ENCODE measurements at places on chromosomes 13 and 19.

GRCh38 chr13:51919531-51919930 lies 57.8 kb downstream of the CCDC70 start:
- no peak for DNase-seq

GRCh38 chr13:77291774-77292173 lies 35.1 kb downstream of the MYCBP2 start:
- no peak for DNase-seq

DNA sequence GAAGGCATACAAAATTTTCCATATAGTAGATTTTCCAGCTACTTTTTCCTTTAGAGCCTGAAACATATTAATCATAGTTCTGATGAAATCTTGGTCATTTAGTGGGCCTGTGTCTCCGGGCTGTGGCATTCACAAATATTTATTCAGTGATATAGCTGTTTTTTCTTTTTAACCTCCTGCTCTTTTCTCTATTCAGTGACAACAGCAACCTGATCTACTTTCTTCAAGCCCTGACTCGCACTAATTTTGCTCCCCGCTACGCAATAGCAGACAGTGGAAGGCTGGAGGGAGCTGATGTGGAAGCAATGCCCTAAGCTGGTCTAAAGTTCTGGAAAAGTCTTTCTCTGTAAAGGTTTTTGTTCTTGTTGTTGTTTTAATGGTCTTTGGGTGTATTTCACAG lies 289.7 kb downstream of the SLITRK6 start:
- DNase-seq = no peak

- no peak for DNase-seq
Observed at GRCh38 chr13:111640006-111640405, 319.6 kb downstream of the TEX29 start.

DNA sequence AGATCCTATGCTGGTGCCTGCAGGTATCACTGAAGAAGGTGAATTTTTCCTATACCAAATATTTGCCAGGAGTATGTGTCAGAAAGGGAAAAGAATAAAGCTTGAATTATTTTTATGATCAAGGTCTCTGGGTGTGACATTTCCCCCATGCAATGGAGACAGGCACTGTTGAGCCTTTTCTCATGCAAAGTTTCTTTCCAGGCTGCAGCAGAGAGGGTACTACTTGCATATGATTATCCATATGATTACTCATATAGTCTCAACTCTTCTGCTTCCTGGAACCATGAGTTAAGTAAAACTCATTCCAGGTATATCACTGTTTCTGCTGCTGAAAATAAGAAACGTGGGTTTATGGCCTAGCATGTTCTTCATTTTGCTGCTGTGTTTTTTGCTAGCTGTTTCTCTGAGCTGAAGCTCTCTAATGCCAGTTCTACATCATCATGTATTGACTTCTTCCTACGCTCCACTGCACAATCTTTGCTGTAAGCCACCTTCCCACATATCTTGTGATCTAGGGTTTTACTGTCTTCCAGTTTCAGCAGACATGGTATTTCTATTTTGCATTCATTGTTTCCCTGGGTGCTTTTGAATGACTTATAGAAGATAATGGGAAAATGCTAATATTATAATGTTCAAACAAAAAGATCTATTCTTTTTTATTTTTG lies 278.7 kb upstream of the GPC6 start:
- DNase-seq = no peak

DNA sequence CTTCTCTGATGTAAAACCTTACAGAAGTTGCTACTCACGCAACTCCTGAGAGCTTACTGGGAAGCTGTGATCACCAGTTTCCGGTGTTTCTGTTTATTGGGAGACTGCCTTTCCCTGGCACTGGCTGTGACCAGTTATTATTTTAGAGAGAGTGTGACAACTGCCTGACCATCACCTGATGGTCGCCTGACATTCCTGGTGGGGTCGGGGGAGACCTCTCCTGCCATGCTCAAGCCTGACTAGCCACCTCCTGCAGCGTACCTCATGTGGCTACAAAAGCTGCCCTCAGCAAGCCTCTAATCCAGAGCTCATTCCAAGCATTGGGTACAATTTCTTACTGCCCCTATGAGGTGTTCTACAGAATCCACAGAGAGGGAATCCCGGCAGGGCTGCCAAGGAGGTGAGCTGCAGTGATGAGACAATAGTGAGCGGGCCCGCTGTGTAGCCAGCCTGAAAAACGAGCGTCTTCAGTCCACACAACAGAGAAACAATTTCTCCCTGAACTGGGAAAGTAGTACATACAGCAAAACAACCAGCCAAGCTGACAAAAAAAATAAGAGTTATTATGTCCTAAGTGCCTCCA lies 28.7 kb downstream of the GJA3 start:
- DNase-seq = no peak

- DNase-seq = no peak
Observed at GRCh38 chr13:43303033-43303729, 279.8 kb downstream of the DNAJC15 start.

DNA sequence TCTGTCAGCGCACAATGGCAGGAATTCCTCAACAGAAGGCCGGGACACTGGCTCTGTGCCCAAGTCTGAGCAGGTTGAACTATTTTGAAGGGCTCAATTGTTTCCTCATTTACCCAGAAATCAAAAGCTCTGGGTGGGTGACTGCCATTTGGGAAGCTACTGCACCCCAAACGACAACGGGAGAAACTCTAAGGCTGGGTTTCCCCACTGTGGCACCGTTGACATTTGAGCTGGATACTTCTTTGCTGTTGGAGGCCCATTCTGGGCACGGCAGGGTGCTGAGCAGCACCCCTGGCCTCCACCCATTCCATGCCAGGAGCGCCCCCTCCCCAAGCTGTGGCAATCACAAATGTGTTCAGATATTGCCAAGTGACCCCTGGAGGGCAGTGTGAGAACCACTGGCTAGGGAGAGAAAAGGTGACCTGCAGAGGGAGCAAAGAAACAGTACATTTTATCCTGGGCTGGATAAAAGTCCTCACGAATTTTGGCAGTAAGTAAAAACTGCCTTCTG lies 62.5 kb downstream of the RFX2 start:
- no peak for DNase-seq

- DNase-seq = no peak
Observed at GRCh38 chr13:45120967-45121831, 889 bp downstream of the GTF2F2 start.

- no peak for DNase-seq
Observed at GRCh38 chr13:91357613-91358386, 10.3 kb downstream of the MIR17HG start.

- DNase-seq = no peak
Observed at GRCh38 chr13:82879921-82880320, 1002.4 kb downstream of the SLITRK1 start.

DNA sequence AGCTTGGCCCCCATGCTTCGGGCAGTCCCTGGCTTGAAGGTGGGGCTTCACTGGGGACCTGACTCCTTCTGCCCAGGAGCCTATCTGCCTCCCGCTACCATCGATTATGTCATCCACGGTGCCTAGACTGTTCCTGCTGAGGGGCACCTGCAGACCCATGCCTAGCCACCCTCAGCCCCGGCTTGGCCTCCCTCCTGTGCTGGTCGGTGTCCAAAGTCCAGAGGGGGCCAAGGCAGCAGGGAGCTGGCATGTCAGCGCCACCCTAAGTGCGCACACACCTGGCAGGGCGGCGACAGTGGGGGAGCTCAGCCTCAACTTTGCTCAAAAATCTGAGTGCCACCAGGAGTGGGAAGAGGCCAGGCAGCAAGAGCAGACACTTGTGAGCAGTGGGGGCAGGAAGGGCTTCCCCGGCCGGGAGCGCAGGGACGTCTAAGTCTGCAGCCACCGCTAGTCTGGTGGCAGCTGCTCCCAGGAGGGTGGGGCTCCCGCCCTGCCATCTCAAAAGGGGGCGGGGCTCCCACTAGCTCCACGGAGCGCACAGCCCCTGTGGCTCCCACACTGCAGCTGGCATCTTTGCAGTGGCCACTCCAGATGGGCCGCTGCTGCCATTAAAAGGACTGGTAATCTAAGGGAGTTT lies 13.5 kb upstream of the URAD start:
- DNase-seq = no peak

GRCh38 chr19:28329429-28329828 lies 883.5 kb downstream of the UQCRFS1 start:
- DNase-seq = no peak

- DNase-seq = no peak
Observed at GRCh38 chr19:50020481-50020880, 4.7 kb downstream of the VRK3 start.

DNA sequence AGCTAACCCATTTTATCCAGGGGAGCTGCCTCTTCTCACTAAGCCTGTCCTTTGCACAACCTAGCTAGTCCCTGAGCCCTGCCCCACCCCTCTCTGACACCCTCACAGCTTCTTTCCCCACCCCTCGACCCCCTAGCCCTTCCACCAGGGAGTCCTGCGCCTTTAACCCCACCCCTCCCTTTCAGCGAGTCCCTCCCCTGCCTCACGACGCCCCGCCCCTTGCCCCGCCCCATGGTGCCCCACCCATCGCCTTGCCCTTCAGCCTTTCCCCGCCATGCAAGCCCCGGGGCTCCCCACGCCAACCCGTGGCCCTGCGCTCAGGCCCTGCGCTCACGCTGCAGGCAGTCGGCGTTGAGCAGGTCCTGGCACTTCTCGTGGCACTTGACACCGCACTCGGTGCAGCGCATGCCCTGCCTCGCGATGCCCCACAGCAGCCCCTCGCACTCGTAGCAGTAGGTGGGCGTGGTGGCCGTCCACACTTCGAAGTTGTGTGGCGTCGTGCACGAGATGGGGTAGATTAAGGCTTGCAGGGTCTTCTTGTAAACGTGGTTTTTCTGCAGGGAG lies 40.0 kb downstream of the UNC13A start:
- DNase-seq = no peak

DNA sequence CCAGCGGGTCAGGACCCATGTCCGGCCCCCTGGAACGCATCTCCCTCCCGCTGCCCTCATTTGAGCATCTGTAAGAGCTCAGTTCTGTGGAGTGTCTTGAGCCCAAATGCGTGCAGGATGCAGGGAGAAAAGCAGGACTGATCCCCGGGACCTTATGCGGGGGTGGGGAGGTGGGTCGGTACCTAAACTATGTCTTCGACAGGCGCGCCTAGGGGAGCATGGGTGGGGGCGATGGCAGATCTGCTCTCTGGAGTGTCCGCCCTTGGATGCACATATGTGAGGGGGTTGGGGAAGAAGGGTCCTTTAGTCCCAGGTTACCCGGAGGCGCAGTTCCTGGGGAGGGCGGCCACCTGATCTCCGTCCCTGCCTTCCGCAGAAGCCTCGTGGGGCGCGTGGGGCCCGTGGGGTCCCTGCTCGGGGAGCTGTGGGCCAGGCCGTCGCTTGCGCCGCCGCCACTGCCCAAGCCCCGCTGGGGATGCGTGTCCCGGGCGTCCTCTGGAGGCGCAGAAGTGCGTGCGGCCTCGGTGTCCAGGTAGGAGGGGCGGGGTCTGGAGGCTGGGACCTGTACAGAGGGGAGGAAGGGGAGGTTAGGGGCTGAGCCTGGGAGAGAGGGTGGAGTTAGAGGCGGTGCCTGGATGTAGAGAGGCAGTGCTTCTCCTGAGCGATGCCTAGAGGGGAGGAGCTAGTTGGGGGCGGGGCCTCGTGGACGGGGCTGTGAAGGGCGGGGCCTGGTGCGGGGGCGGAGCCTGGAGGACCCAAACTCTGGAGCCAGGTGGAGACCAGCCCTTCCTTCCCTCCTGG lies 2.9 kb downstream of the CILP2 start:
- peak; percentile 38 for DNase-seq

DNA sequence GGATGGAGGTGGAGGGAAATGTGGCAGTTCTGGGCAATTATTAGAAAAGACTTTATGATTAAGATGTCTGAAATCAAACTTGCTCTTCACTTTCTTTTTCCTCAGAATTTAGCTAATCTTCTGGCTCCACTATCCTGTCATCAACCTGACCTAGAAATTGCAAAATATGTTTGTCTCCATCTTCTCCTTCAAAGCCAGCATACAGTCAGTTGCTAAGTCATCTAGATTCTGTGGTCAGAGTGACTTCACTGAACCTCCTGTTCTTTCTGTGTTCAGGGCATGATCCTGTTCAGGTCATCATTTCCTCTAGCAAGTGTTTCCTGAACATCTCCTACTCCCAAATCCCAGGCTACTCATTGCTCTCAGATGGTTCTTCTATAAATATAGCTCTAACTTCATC lies 10.8 kb upstream of the CCNA1 start:
- no peak for DNase-seq

DNA sequence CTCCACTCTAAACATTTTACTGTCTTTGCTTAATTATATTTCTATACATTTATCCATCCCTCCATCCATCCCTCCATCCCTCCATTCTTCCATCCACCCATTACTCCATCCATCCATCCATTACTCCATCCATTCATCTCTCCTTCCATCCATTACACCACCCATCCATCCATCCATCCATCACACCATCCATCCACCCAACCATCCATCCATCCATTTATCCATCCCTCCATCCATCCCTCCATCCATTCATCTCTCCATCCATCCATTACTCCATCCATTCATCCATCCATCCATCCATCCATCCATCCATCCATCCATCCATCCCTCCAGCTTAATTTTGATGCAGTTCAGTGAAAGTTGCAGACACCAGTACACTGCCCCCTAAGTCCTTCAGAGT lies 5.0 kb upstream of the HIF3A start:
- no peak for DNase-seq

DNA sequence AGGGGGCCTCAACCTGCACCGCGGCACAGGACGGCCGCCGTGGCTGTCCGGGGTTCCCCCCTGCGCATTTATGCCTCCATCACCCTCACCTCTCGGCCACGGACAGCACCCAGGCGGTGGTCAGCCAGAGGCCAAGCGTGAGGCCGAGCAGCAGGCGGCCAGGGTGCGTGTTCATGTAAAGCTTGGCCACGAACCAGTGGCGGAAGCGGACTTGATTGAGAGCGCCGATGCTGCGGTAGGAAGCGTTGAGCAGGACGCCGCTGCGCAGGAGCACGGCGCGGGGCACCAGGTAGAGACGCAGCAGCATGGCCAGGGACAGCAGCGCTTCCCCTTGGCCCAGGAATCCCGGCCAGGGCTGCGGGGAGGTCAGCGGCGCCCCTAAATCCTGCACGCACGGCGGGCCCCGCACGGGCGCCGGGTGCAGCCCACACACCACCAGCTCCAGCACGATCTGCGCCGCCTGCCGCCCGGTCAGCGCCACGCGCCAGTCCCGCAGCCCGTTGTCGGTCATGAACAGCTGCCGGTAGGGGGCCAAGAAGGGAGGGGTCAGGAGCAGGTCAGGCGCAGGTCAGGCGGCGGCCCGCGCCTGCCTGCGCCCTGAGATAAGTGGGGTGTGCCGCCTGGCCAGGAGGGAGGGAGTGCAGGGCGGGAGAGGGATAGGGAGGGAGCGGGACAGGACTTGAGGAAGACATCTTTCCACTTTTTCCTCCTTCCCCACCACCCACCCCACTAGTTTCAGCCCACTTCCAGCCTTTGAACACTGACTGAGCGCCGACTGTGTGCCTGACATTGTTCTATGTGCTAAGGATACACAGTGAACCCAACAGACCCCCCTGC lies 6.5 kb downstream of the KCNN4 start:
- no peak for DNase-seq

GRCh38 chr19:543910-544608 lies at the start of gene GZMM:
TSS of gene GZMM (plus strand) at chr19:544053. CDS start at chr19:544072, 19 bp downstream.
- peak; percentile 31 for DNase-seq

GRCh38 chr19:55398200-55398925 lies 9.2 kb downstream of the UBE2S start:
- no peak for DNase-seq
